NCI-H146 (cell line): ENCODE measurements at places on chromosomes 12 and 14.

GRCh38 chr14:76926521-76927251, 100.5 kb downstream of the LRRC74A start:
- peak; percentile 12 for DNase-seq

DNA sequence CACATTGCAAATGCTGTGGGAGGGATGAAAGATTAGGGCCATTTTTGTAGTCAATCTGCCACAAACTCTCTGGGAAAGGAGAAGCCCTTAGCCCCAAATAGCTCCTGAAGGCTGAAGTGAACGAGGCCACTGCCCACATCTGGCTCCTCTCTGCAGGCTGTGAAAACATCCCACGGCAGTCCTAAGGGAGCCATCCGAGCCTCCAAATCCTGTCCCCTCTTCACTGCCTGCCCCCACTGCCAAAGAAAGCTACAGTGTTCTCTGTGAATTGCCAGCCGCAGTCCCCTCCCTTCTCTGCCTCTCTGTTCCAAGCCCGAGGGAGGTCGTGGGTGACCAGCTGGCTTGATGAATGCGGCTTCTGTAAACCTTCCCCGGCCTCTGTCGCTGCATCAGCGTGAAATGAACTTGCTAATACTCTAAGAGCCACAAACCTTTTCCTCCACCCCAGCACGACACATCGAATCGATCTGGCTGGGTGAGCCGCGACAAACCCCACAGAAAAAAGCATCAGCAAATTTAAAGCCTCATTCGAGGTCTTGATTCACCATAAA, 180.7 kb upstream of the NRXN3 start:
- DNase-seq = no peak

DNA sequence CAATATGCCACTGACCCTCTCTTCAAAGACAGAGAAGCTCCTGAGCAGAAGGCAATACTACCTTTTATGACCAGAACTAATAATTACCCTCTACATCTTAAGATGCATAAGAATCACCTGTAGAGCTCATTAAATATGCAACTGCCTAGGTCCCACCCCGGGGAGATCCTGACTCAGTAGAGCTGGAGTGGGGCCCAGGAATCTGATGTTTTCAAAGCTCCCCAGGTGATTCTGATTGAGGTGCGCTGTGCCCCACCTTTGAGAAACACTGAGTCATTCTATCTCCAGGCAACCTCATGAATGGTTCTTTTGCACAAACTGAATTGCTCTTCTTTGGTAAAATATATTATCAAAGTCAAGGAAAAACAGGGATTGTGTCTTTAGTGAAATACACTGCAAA, 149.3 kb upstream of the BMP4 start:
- no peak for DNase-seq

- no peak for DNase-seq
Observed at GRCh38 chr14:105711841-105712460, 185.6 kb downstream of the TMEM121 start.

DNA sequence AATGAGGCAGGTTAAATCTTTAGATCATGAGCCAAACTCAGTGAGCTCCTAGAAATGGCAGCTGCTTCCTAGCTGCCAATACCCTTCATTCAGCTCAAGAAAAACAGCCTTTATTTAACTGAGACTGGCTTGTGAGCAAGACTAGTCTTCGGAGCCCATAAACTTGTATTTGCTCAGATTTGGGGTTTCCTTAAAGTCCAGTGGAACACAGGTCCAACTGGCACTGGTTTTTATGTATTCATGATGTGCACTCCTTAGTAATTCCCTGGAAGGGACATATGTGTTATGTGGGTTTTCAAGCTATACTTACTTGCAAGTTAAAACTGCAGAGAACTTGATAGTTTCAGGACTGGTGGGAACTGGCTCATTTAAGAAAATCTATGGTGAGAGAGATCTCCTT, 380.1 kb upstream of the TMEM132C start:
- no peak for DNase-seq

GRCh38 chr14:22560662-22561365, 28.2 kb downstream of the DAD1 start:
- DNase-seq = no peak

- DNase-seq = peak; percentile 15
Observed at GRCh38 chr12:3333583-3333982, 157.4 kb upstream of the PRMT8 start.

DNA sequence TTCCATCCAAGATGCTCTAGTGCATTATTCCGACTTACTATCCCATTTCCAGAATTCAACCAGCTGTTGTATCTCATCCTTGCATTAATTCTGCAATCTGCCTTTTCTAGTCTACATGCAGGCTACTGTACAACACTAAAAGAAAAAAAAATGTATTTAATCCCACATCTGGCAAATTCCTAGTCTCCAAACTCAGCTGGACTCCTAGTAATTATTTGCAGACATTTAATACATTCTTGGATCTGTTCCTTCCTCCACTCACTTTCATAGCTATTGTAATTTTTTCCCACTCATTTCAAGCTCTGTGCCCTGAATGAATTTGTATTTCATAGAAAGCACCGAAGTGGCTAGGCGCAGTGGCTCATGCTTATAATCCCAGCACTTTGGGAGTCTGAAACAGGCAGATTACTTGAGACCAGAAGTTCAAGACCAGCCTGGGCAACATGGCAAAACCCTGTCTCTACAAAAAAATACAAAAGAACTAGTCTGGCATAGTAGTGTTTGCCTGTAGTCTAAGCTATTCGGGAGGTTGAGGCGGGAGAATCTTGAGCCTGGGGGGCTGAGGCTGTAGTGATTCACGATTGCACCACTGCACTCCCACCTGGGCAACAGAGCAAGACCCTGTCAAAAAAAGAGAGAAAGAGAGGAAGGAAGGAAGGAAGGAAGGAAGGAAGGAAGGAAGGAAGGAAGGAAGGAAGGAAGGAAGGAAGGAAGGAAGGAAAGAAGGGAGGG, 39.5 kb upstream of the YAF2 start:
- DNase-seq = no peak

DNA sequence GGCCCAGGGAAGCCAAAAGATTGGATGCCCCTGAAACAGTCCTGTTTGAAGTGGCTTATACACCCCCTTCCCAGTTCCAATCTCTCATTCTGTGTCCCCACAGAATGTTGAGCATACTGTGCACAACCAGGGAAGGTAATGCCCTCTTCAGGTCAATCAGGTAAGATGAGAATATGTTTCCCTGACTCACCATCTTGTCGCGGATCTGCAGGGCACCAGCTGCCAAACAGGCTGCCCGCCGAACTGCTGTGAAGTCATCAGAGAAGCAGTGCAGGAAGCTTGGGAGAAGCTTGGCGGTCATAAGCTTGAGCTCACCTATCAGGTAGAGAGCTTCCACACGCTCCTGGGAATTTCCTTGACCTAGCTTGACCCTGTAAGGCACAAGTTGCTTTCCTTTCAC, 9.6 kb downstream of the RIOX1 start:
- DNase-seq = no peak

- DNase-seq = no peak
Observed at GRCh38 chr14:22282417-22282816, 306.6 kb downstream of the DAD1 start.

- DNase-seq = no peak
Observed at GRCh38 chr12:7344833-7345606, 41.1 kb downstream of the ACSM4 start.

DNA sequence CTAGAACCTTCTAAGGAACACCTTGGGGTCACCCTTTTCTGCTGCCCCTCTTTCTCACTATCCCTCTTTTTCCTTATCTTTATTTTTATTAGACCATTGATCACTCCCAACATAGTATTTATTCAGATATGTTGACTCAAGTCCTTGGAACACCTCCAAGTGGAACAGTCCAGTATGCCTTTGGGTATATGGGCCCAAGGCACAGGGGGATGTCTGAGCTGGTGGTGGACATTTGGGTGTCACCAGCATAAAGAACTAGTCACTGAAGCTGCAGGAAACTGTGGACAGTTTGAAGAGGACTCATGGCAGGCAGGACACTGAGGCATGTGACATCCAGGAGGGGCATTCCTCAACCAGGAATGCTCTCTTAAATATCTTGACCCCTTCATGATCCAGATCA, 105.6 kb downstream of the VEZT start:
- DNase-seq = no peak

DNA sequence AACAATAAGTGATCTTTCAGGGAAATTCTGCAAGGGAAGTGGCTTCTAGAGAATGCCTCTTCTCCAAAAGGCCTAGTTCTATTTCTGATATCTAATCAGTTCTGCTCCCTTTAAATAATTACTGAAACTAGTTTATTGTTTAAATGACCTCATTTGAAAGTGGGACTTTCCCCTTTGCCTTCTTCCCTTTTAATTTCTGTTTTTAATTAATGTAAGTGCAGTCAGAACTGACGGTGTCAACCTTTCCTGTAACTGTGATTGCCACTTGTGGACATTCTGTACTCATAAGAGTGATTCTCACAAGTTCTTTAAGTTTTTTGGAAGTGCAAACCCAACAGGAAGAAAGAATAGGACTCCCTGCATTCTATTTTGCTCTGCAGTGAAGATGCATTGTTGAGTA, 265.3 kb upstream of the PLEKHG7 start:
- DNase-seq = no peak

- DNase-seq = peak; percentile 49
Observed at GRCh38 chr14:63852271-63852816, 460 bp upstream of the SYNE2 start.

- DNase-seq = no peak
Observed at GRCh38 chr12:73308747-73309146, 1036.6 kb downstream of the TRHDE start.

DNA sequence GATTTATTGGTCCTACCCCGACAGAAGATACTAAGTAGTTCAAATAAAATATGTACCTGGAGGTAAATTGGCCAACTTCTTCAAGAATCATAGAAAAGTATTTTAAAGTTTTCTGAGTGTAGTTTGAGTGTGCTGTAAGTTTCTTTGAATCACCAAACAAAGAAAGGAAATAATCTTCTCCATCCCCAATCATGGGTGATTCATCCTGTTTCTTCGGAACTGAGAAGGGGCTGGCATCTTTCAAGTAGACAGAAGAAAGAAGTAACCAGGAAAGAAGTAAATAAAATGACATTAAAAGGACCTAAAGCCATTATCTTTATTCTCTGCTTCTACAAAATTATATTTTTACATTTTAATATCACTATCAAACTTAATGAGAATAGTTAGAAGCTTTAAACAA, 6.8 kb downstream of the LMNTD1 start:
- DNase-seq = no peak

DNA sequence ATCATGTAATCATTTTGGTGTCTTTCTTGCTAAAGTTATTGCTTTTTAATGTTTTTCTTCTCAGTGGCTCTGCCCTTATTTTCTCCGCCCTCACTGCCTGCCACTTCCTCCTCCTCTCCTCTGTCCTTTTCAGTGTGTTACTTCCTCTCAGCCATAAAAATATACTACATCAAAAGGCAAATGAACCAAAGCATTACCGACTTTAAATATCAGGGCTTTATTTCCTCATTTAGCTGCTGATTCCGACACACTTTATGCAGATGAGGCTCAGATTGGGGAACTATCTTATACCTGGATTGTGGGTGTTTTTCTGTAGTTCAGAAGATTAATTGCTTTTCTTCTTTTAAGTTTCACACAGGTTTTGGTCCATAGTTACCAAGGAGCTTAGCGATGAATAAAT, 118.1 kb downstream of the CMAS start:
- no peak for DNase-seq

DNA sequence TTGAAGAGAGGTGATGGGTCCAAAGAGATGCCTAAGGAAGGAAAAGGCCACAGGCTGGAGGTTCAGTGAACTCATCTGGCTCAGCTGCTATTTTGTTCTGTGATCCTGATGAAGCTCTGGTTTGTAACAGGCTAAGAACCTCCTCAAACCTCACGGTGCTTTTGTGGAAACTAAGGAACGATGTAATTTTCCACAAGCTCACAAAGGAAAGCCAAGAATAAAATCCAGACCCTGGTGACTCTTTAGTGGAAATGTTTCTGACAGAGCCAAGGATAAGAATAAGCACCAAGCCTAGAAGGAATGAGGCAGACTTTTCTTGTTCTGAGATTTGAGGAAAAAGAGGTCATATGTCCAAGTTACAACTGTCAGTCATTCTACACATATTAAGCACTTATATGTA, 93.6 kb downstream of the SLC24A4 start:
- no peak for DNase-seq

DNA sequence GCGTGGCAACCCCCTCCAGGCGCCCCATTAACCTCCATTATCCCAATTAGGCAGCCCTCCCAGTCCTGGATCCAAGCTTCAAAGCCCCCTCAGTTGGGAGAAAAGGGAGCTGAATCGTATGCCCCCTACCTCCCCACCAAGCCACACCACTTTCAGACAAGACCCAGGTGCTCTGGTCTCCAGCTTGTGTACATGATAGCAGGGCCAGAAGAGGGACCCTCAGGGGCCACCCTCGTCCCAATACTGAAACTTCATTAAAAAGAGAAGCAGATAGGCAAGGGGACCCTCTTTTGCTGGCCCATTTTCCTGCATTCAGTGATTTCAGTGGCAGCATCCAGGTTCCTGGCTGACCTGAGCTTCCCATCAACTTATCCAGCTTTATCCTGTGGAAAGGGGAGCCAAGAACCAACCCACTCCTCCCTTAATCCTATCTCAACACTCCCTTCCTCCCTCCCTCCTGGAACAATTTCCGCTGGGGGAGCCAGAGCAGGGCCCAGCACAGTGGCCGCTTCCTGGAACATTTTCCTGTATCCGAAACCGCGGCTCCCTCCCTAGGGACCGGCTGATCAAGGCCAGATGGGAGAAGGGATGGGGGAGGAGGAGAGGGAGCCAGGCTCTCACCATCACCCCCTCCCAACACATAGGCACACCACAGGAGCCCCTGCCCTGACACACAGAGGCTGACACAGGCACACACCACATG, 9.5 kb upstream of the SP7 start:
- DNase-seq = no peak

DNA sequence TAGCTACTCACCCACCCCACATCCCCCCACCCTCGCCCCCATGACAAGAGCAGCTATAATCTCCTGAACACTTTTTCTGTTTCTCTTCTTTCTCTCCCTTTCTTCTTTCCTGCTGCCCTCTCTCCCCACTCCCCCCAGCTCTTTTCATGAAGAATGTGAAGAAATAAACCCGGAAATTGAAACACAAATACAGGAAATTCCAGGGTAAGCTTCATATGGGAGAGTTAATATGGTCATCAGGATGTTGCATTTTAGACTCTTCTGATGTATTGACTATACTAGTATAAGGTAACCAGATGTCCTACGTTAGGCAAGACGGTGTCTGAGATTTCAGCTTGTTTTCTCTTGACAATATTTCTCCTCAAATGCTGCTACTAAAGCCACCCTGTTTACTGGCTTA, 41.6 kb upstream of the LRIG3 start:
- DNase-seq = no peak

- no peak for DNase-seq
Observed at GRCh38 chr14:92397953-92398564, 75.1 kb downstream of the SLC24A4 start.

GRCh38 chr12:96448300-96448699, 41.1 kb upstream of the CFAP54 start:
- DNase-seq = no peak

GRCh38 chr14:65281991-65282895, 130.3 kb upstream of the FUT8 start:
- no peak for DNase-seq

DNA sequence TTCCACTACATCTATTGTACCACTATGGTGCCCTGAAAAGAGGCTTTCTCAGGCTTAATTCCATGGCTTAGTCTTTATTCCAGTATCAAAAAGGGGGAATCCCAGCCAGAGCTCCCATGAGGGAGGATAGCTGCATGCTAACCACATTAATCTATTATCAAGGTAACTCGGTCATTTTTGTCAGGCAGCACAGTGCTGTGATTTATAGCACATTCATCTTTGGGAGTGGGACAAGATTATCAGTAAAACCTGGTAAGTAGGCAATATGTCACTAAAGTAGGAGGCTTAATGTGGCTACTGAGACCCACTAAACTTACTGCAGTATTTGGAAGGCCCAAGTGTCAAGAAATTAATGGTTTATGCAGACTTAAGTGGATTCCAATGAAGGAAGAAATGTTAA, 58.9 kb downstream of the DAD1 start:
- DNase-seq = no peak
